Daoy (cell line): ENCODE measurements at places on chromosomes 1 and 21.

- peak; percentile 36 for DNase-seq
These were observed 9.5 kb upstream of the TMEM39B start for GRCh38 chr1:32063261-32063681.

- no peak for DNase-seq
These were observed 50.3 kb downstream of the ARHGEF16 start for GRCh38 chr1:3504822-3505153.

GRCh38 chr1:103101399-103101798 lies 6.9 kb downstream of the COL11A1 start:
- DNase-seq, result no peak

- DNase-seq, result peak; percentile 7
These were observed 182.1 kb upstream of the DMRTA2 start for GRCh38 chr1:50605186-50605875.

- DNase-seq, result peak; percentile 66
These were observed 275.2 kb upstream of the C1orf105 start for GRCh38 chr1:172145231-172145651.

DNA sequence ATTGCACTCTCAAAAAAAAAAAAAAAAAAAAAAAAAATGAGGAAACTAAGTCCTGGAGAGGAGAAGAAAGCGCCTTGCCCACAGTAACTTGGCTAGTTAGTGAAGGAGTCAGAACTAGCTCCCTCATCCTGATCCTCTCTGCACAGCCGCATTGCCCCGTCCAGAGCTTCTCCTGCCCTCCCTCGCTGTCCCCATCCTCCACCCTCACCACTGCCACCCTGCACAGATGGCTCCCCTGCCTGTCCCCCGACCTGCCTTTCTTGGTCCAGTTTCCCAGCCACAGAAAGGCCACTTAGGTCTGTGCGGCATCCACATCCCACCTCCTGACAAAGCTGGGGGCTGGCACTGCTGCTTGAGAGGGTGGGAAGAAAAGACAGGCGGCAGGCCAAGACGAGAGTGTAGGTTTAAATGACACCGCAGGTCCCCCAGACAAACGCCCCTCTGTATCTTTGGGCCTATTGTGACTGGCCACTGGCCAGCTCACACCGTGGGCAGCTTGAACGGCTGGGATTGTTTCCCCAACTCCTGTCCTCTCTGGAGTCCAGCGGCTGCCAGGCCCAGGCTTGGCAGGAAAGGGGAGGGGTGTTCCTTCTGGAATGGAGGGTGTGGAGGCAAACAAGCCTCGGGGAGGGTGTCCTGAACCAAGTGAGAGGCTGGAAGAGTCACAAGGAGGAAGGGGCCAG lies 20.2 kb downstream of the NCMAP start:
- no peak for DNase-seq

DNA sequence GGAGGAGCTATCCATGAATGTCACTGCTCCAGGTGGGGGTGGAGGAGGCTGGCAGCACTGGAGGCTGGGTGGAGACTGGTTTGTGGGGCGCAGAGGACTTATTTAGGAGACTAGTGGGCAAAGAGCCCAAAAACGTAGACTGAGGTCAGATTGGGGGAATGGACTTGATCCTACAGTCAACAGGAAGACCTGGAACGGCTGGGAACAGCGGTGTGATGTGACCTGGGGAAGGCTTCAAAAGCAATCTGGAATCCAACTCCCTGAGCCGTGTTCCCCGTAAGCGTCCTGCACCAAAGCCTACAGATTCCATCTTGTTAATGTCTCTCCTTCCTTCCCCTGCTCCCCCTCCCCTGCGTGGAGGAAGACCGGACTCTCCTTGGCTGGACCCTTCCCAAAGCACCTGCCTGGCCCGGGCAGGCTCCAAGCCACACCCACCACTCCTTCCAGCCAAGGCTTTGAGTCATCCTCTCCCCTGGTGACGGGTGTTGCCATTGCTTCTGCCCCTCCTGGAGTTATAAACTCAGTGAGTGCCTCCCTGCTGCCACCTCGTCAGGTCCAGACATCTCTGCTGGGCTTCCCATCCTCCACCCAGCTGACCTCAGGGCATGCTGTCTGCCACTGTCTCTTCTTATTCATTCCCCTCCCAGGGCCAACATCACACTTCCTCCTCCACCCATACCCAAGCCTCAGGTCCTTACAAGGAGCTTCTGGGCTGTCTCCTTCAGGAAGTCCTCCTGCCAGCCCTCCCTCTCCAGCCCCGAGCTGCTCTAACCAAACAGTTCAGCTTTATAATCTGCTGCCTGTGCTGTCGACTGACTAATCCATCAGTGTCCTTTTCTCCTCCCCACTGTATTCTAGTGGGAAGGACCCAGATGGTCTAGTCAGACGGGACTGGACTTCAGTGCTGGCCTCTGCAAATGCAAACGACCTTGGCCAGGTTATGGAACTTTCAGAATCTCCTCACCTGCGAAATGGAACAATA lies 1.6 kb upstream of the CLSTN1 start:
- peak; percentile 94 for DNase-seq

DNA sequence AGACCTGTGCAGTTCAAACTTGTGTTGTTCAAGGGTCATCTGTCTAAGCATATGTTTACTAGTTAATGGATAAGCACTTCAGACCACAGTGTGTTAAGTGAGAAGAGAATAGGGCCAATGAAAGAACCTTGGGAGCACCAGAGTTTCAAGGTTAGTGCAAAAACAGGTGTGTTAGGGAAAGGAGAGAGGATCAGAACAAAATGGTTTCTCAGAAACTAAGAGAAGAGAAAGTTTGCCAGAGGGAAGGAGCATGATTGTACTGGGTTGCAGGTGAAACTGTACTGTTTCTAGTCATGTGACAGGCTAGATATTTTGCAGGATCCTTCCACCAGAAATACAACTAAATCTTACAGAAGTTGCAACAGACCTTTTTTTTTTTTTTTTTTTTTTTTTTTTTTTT lies 23.3 kb downstream of the RPRD2 start:
- no peak for DNase-seq

DNA sequence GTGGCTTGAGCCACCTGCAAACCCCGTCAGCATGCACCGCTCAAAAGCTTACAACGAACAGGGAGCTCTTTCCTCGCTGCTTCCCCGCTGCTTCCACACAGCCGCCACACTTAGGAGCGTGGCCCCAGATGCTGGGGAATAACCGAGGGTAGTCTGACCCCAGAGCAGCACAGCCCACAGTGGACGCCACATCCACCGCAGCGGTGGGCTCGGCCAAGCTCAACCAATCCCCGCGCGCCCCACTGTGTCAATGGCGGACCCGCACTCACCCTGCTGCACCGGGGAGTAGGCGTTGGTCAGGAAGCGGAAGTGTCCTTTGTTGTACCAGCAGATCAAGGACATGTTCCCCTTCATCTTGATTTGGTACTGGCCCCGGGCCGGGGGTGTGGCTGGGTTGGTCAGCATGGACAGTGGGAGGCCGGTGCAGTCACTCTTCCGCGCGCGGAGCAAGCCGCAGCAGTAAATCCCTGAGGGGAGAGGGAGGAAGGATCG lies 93.5 kb downstream of the PGBD5 start:
- no peak for DNase-seq

DNA sequence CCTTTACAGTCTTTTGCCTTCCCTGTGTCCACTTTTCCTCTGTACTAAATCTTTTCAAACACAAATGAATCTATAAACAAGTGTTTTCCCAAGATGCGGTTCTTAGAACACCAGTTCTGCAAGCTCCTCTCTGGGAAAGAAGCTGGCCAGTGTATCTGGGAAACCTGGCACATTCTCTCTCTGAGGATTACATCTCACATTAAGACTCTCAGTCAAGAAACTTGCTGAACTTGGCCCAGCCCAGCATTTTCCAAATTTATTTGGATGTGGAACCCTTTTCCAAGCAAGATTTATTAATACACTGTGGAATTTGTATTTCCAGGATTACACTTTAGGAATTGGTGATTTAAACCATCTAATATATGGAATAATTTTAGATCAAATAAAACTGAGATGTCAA lies 105.7 kb downstream of the ZNF281 start:
- no peak for DNase-seq

DNA sequence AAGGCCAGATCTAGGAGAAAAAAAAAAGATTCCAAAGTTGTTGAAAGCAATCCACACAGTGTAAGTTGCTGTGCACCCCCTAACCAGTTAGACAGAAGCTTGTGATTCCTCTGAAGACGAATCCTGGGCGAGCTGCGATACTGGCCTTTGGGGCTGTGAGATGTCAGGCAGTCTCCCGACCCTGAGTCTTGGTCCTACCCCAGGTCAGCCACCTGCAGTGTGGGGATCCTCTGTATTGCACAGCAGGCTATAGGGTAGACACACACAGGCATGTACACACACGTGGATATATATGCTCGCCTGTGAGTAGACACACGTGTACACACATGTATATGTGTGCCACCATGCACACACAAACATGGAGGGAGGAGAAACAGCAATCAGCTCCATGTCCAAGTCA lies 12.9 kb downstream of the ACTRT2 start:
- no peak for DNase-seq
